ENCODE measurements at places on chromosomes 1 and 21.

DNA sequence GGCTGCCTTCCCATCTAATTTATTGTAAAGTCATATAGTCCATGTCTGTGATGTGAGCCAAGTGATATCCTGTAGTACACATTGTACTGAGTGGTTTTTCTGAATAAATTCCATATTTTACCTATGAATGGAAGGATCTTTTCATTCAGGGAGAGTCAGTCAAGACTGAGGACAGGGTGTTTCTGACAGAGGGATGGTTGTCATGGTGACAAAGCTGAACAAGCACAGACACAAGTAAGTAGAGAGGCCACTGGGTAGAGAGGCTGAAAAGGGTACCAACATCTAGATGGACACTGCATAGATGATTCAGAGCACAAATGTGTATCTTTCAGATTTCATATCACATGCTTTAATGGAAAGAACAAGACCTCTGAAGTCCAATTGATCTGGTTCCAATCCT lies 22.6 kb upstream of the IL20 start:
- DNase-seq, result no peak

GRCh38 chr1:86239894-86240293 lies 83.3 kb upstream of the COL24A1 start:
- DNase-seq, result no peak

DNA sequence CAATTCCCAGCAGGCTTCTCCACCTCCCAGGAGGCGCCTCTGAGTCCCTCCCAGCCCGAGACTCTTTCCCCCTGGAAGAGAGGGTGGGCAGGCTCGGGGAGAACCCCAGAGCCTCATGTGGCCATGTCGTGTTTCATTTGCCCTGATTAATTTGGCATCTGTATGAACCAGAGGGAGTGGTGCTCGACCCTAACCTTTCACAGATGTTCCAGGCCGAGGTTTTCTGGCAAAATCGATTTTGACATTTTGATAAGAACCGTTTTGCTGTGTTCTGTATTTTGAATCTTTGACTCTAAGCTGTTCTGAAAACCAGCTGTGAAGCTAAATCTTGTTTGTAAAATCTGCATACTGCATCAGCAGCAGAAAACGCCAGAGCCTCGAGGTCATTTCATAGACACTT lies 367.4 kb downstream of the CAMTA1 start:
- no peak for DNase-seq

GRCh38 chr1:50418600-50419109 lies 4.6 kb downstream of the DMRTA2 start:
- no peak for DNase-seq

- DNase-seq, result no peak
Measured at GRCh38 chr1:50568782-50569181, 145.5 kb upstream of the DMRTA2 start.

DNA sequence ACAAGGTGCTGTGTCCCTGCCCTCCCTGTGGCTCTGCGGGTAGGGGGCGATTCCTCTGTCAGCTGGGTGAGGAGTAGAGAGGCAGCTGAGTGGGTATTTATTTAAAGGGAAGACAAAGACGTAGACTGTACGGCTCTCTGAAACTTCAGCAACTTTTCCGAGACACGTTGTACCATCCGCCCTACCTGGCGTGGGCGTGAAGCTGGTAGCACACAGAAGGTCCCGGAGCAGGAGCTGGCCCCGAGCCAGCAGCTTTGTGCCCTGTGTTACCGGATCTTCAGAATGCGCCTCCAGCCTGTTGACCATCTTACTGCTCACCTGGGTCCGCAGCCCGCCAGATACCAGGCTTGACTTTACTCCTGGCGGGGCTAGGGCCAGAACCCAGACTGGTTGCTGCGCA lies 34.9 kb downstream of the PRKCZ start:
- no peak for DNase-seq

DNA sequence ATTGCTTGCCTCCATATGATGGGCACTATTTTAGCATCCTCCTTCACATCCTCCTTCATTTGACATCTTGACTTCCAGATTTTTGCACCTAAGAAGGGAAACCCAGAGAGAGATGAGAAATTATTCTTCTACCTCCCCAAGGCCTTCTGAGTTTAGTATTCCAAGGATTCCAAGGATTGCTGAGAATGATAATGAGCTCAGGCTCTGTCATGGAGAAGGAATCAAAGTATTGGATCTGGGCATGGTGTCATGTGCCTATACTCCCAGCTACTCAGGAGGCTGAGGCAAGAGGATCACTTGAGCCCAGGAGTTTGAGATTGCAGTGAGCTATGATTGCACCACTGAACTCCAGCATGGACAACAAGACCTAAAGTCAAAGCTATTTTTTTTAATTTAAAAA lies 26.6 kb upstream of the ZNF281 start:
- no peak for DNase-seq

GRCh38 chr1:150332651-150333290 lies 11.4 kb downstream of the PRPF3 start:
- DNase-seq, result no peak

DNA sequence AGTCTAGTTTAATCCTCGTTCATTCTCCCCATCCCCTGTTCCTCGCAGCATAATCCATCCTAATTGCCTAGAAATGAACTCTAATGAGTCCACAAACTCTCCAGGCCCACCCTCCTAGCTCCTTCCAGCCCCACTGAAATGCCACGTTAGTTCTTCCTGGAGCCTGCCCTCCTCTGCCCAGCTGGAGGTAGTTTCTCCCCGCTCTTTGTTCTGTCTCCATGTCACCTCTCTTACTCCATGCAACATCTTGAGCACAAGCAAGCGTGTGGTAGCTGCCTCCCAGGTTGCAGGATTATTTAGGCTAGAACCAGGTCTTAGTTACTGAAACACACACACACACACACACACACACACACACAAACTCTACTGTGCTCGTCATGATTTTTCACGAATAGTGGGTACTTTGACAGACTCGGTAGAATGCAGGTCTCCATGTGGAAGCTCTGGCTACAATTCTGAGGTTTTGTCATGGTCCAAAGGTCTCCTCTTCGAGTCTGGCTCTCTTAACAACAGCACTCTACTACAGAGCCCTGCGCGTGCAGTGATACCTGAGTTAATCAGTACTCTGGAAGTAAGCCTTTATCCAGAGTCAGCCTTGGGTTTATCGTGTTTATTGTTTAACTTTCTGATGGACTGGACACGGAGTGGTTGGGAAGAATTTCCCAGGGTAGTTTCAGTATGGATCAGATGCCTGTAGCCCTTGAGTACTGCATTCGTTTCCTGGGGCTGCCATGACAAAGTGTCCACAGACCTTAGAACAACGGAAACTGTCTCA lies 27.5 kb downstream of the HUNK start:
- DNase-seq, result no peak

GRCh38 chr1:196309386-196309785 lies 298.9 kb downstream of the KCNT2 start:
- DNase-seq, result no peak

- no peak for DNase-seq
Measured at GRCh38 chr1:151825751-151826660, 5.6 kb downstream of the RORC start.

- DNase-seq, result peak; percentile 44
Measured at GRCh38 chr1:155226910-155227260, 18.4 kb downstream of the MTX1 start.

GRCh38 chr1:246798606-246799496 lies 74.6 kb downstream of the SCCPDH start:
- DNase-seq, result no peak

DNA sequence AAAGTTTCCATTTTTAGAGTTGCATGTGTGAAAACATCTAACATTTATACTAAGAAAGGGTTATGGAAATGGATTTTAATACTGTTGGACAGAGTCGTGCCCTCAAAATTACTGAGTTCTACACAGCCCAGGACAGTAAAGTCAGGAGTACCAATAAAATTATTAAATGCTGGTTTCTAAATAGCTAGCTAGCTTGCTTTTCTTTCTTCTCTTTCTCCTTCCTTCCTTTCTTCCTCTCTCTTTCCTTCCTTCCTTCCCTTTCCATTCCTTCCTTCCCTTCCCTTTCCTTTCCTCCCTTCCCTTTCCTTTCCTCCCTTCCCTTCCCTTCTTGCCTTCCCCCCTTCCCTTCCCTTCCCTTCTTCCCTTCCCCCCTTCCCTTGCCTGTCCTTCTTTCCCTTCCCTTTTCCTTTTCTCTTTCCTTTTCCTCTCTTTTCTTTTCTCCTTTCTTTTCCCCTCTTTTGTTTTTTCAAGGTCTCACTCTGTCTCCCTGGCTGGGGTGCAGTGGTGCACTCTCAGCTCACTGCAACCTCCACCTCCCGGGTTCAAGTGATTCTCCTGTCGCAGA lies 33.9 kb downstream of the YTHDF2 start:
- no peak for DNase-seq

GRCh38 chr1:181180407-181181031 lies 92.0 kb downstream of the IER5 start:
- peak; percentile 76 for DNase-seq

DNA sequence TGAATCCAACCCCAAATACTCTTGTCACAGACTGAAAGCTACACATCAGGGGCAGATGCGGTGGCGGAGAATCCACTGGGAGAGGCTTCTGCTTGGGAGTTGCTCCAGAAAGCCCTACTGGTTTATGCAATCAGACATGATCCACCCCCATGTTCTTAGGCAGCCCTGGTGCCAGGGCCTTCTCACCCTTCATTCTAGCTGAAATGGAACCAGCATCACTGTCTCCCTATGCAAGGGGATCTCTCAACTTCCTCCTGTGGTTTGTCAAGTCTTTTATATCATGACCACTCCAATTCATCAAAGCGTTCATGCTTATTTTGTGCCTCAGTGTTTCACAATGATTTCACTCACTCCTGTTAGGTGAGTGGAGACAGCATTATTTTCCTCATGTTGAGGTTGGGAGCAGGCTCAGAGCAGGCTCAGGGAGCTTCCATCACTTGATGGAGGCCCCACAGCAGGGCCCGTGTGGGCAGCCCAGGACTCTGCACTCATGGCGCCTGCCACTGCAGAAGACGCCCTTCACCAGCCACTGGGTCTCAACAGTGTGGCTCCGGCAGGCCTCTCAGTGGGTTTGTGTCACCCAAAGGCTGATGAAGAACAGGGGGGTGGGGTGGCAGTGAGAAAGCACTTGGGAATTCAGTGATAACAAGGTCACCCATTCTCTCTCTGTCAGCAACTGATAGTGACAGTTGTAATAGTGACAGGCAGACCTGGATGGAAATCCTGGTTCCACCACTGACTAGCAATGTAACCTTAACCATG lies 67.1 kb downstream of the CD58 start:
- no peak for DNase-seq

DNA sequence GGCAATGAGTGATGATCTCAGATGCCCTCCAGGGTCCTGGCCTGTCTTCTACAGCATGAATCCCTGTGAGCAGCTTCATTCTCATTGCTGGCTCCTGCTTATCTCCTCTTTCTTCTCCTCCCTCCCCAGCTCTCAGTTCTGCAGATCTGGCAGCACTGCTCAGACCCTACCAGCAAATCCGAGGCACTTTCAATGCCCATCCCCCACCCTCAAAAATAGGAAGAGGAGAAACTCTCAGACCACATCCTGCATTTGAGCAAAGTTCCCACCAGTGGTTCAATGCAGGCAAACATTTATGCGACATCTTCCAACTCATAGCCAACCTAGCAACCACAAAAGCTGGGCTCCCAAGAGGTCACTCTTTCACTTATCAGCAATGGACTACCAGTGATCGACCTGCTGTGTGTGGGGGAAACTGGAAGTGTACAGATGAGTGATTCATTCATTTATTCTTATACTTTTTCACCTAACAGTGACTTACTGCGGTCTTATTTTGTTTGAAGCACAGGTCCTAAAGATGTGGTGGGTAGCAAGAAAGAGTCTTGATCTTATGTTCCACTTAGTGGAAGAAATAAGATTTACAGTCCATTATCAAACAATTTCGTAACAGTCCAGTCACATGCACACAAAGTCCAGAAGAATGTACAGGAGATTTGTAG lies 5.8 kb upstream of the CHI3L2 start:
- DNase-seq, result no peak

GRCh38 chr1:47211796-47212269 lies 20.2 kb downstream of the TAL1 start:
- DNase-seq, result peak; percentile 23

DNA sequence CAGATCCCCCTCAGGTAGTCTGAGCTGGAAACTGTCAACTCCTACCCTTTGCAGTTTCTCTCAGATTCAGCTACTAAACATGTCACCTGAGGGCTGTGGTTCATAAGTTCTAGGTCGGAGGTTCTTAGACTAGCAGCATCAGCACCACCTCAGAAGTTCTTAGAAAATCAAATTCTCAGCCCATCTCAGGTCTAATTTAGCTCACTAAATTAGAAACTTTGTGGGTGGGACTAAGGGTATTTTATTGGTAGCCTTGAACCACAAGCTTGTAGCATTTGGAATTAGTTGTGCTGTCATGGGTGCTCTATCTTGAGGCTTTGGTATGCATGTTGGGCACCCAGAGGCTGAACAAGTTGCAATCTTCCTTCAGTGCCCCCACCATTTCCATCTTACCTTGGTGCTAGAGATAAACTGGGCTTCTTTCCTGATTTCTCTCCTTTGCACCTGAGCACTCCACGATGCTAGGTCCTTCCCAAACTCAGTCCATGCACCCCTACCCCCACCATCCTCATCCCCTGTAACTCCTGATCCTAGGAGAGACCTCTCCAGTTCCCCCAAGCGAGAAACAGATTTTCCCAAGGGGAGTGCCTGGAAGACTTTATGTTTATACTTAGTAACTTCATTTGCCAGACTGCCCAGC lies 54.2 kb downstream of the S1PR1 start:
- DNase-seq, result no peak

- no peak for DNase-seq
Measured at GRCh38 chr1:11486231-11487009, 7.5 kb downstream of the DISP3 start.

- no peak for DNase-seq
Measured at GRCh38 chr1:204382714-204383083, 23.0 kb upstream of the PLEKHA6 start.

DNA sequence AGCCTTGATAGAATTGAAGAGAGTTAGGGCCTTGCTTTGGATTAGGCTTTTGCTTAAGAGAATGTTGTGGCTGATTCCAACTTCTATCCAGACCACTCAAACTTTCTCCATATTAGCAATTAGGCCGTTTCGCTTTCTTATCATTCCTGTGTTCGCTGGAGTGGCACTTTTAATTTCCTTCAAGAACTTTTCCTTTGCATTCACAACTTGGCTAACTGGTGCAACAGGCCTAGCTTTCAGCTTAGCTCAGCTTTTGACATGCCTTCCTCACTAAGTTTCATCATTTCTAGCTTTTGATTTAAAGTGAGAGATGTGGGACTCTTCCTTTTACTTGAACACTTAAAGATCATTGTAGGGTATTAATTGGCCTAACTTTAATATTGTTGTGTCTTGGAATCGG lies 183.6 kb upstream of the L1TD1 start:
- DNase-seq, result no peak

GRCh38 chr1:214354440-214355148 lies 73.6 kb downstream of the SMYD2 start:
- no peak for DNase-seq

- no peak for DNase-seq
Measured at GRCh38 chr1:185450917-185451316, 133.9 kb upstream of the IVNS1ABP start.
